LNCaP clone FGC (cell line): ENCODE measurements at places on chromosomes 4 and X.

DNA sequence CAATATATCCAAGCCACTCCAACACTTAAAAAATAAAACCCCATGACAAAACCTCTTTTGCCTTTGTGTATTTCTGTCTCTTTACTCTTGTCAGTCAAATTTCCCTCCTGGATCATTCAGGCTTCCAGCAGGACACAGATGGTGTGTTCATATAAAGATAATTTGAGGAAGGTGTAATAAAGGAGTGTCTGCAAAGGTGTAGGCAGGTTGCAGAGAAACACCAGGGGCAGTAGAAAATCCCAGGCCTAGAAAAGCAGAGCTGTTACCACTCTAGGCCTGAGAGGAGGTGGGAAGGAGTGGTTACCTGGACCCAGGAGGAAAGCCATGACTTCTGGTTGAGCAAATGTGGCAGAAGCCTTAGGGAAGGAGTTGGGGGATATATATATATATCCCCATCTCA lies 28.8 kb downstream of the CHRNA9 start:
- no peak for DNase-seq

DNA sequence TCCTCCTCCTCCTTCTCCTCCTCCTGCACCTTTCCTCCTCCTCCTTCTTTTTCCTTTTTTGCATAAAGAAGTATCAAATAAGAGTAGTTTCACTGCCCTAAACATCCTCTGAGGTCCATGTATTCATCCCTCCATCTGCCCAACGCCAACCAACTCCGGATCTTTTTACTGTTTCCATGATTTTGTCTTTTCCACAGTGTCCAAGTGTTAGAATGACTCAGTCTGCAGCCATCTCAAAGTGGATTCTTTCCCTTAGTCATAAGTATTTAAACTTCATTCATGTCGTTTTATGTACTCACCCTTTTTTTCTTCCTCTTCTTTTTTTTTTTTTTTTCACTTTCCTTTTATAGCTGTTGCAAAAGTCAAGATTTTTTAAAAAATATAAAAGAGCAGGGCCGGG lies 12.9 kb downstream of the CSF2RA start:
- no peak for DNase-seq

DNA sequence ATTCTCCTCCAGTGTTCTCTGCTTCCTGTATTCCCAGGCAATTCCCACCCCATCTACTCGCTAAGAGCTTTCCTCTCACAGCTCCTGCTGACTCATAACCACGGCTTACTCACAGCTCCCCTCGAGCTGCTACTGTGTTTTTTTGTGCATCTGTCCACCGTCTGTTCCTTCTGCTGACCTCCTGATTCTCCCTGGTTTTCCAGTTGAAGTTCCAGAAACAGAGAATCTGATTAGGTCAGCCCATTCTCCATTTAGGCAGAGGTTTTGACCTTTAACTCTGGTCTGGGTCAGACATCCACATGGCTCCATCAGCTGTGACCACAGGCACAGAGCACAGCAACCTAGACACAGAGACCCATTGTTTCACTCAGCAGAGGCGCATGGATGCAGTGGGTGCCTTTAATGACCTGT lies 5.5 kb upstream of the SMIM20 start:
- DNase-seq = no peak

DNA sequence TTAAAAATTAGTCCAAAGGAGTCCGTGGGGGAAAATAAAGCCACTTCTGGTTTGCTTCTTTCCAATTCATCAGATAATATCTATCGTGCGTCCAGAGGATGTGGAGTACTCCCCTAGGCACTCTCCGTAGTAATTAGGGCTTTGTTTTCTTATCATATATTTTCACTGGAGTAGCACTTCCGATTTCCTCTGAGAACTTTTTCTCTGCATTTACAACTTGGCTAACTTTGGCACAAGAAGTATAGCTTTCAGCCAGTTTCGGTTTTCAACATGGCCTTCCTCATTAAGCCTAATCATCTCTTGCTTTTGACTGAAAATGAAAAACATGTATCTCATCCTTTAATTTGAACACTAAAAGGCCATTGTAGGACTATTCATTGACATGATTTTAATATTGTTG lies 80.5 kb downstream of the CASP3 start:
- no peak for DNase-seq

- DNase-seq = no peak
Measured at GRCh38 chr4:121885115-121885514, 14.8 kb upstream of the BBS7 start.

- peak; percentile 49 for DNase-seq
Measured at GRCh38 chr4:73729534-73730165, 10.7 kb upstream of the CXCL8 start.

- no peak for DNase-seq
Measured at GRCh38 chr4:112182604-112183003, 37.4 kb downstream of the FAM241A start.

DNA sequence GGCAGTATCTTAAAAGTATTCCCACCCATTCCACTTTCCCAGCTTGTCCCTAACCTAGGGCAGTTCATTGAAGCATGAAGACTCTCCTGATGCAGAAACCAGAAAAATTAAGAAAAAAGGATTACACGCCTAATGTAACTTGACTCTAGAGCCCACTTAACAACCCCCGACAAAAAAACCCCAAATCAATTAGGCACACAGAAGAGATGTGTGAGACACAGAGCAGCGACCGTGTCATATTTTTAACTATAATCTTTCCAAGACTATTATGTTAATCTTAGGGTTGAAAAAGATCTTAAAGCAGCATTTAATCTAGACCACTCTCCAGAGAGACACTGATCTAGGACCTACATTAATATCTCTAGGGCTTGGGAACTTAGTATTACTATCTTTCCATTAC lies 1.3 kb downstream of the YTHDC1 start:
- DNase-seq = no peak

DNA sequence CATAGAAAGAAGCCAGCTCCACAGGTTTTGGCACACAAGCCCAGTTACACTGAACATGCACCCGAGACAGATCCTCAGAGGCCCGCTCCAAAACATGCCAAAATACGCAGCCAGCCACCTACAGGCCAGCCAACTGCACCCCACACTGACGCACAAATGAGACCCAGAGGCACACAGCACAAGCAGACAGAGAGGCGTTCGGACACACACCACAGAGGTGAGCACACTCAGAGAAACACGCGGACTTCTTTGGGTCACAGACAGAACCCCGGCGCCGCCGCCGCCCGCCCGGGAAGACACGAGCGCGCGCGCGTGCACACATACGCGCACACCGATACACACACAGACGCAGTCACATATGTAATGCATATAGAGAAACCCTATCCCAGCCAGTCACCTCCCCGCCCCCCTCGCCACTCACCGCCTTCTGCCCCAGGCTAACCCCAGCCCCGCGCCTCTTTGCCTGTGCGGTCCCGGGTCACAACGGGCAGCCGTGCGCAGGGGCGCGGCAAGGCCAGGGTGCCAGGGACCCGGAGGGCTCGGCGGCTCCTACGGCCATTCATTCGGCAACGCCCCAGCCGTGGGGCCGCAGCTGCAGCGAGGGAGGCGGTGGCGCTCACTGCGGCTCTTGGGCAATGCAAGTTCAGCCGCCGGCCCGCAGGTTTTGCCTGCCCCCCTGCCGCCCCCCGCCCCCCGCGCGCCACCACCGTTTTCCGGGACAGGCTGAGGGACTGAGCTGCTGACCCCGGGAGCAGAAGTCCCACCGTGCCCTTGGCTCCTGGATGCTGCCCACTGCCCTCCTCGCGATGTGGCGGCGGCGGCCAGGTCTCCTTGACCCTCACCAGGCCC lies 553 bp downstream of the SEPTIN6 start:
- no peak for DNase-seq

GRCh38 chr4:122364700-122365404 lies 14.0 kb upstream of the ADAD1 start:
- peak; percentile 6 for DNase-seq

- no peak for DNase-seq
Measured at GRCh38 chrX:112066813-112067212, 15.8 kb downstream of the TRPC5 start.

DNA sequence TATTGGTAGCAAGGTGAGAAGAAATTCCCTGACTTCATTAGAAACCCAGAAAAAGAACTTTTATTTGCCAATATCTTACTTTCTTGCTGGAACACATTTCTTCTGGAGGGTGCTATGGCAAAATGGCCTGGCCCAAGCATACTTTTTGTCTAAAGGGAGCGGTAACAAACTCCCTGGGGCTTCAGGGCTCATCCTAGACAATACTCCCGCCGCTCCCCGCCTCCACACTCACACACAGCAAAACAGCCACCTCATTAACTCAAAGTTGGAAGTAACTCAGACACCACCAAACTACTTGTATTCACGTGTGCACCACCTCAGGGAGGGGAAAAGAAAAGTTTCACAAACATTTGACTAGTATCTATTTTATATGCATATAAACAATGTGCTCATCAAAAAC lies 75.7 kb downstream of the IGSF1 start:
- DNase-seq = no peak

- no peak for DNase-seq
Measured at GRCh38 chr4:57119054-57119651, 9.0 kb upstream of the IGFBP7 start.
